ENCODE measurements at places on chromosomes 7 and 10.
A peak's percentile ranks its signal among the peaks of the same experiment; 100 is the strongest.

GRCh38 chr10:95697429-95697828 is 3.7 kb upstream of the TCTN3 start:
- DNase-seq, result no peak

DNA sequence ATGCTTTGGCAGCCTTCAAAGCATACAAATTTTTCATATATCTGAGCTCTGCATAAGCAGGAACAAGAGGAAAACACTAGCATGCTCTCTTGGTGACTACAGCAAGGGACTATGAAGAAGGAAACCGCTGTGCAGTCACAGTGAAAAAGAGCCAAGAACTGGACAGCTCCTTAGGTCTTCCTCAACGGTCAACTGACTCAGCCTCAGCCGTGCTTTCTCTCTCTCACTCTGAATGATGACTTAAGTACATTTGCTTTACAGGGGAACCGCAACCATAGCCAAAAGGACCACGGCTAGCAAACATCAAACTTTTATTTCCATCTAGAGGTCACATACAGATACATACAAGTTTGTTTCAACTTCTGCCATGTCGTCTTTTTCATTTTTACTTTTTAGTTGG is 69.9 kb downstream of the HYCC1 start:
- no peak for DNase-seq

DNA sequence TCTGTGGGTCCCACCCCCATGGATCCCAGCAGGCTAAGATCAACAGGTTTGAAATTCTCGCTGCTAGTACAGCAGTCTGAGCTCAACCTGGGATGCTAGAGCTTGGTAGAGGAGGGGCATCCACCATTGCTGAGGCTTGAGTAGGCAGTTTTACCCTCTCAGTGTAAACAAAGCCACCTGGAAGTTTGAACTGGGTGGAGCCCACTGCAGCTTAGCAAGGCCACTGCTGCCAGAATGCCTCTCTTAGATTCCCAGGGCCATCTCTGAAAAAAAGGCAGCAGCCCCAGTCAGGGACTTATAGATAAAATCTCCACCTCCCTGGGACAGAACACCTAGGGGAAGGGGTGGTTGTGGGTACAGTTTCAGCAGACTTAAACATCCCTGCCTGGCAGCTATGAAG is 190.0 kb upstream of the CACNA2D1 start:
- no peak for DNase-seq

DNA sequence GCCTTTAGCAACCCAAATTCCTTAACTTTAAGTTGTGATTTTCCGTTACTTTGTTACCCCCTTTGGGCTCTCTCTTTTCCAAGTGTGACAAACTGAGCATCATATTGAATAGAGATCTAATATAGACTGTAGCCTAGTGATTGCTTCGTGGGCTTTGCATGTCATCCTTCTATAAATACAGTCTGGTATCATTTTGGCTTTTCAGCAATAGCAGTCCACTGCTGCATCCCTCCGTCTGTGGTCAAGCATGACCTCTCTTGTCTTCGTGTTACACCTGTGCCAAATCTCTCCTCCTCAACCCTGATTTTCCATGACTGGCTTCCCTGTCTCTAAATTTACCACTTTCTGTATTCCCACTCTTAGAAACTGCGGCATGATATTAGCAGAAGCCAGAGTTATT is 53.8 kb upstream of the AGK start:
- no peak for DNase-seq

- no peak for DNase-seq
Observed at GRCh38 chr10:29032169-29032568, 256.7 kb upstream of the LYZL1 start.

- no peak for DNase-seq
Observed at GRCh38 chr10:132855889-132856288, 69.9 kb upstream of the NKX6-2 start.

DNA sequence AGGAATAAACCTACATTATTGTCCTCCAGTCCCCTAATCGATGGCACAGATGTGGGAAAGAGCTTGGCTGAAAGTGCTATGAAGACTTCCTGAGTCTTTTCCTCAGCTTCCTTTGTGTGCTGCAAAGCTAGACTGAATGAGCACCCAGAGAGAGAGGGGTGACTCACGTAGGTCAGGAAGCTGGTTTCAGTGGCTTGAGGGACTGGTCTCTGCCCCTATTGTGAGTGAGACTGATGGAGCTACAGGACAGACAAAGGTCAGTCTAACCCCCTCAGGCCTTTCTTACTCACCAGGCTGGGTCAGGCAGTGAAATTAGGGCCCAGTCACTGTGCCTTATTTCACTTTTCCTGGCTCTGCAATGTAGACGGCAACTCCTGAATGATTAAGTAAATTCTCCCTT is 171.1 kb upstream of the GRB10 start:
- DNase-seq, result peak; percentile 37

GRCh38 chr10:5977471-5978229 is at the start of gene IL15RA:
Gene IL15RA (minus strand): TSS chr10:5977543. CDS start chr10:5977492, 51 bp downstream.
- DNase-seq, result peak; percentile 71

GRCh38 chr7:73735528-73735905 is 3.1 kb downstream of the ABHD11 start:
- DNase-seq, result no peak

- DNase-seq, result no peak
Observed at GRCh38 chr10:8956400-8956799, 901.9 kb downstream of the GATA3 start.

- DNase-seq, result no peak
Observed at GRCh38 chr10:17831896-17832295, 22.7 kb downstream of the MRC1 start.

DNA sequence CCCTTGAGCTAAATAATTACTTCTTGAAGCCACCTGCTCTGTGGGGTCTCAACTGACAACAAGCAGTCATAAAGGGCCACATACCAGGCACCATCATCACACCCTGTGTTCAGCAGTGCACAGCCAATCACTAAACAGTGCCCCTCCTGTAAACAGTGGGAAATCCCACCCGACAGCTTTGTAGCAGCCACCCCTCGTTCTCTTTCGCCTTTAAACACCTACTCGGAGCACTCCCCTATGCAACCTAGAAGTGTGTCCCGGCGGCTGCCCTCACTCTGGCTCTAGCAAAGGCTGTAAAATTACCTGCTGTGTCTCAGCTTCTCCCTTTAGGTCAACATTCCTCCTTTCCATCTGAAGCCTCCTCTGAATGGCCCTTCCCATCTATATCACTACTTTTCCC is 111.9 kb downstream of the TCERG1L start:
- DNase-seq, result no peak

DNA sequence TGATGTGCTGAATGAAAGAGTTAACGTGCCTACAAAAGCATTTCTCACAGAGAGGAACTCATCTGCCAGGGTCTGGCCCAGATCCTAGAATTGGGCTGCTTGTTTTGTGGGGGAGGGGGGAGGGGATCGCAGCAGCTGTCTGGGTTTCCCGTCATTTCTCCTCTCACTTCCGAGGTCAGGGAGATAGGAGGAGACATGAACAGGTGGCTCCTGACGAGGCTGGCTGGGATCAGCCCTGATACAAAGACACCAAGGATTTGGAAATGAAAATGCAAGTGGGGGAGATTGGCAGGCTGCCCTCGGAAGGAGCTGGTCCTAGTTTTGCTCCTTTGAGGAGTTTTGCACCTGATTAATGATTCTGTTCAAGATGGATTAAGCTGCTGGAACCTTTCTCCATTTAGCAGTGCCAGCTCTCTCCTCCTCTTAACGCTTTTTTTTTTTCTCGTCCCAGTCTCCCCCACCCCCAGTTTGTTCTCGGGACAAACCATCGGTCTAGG is 86.8 kb upstream of the KMT2C start:
- no peak for DNase-seq

- DNase-seq, result no peak
Observed at GRCh38 chr10:44013981-44014380, 365.3 kb upstream of the ZNF32 start.

DNA sequence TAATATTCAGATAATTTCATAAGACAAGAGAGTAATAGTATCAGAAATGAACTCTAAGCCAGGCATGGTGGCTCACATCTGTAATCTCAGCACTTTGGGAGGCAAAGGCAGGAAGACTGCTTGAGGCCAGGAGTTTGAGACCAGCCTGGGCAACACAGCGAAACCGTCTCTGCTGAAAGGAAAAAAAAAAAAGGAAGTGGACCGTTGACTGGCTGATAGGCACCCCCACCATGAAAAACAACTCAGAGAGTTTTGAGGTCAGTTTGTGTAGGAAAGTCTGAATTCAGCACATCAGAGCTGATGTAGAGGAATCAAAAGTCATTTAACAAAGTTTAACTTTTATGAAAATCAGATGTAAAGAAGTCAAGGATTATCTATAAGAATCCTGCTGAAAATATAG is 63.2 kb upstream of the AMPH start:
- no peak for DNase-seq

GRCh38 chr10:45249978-45250693 is 65.3 kb downstream of the OR13A1 start:
- peak; percentile 69 for DNase-seq

DNA sequence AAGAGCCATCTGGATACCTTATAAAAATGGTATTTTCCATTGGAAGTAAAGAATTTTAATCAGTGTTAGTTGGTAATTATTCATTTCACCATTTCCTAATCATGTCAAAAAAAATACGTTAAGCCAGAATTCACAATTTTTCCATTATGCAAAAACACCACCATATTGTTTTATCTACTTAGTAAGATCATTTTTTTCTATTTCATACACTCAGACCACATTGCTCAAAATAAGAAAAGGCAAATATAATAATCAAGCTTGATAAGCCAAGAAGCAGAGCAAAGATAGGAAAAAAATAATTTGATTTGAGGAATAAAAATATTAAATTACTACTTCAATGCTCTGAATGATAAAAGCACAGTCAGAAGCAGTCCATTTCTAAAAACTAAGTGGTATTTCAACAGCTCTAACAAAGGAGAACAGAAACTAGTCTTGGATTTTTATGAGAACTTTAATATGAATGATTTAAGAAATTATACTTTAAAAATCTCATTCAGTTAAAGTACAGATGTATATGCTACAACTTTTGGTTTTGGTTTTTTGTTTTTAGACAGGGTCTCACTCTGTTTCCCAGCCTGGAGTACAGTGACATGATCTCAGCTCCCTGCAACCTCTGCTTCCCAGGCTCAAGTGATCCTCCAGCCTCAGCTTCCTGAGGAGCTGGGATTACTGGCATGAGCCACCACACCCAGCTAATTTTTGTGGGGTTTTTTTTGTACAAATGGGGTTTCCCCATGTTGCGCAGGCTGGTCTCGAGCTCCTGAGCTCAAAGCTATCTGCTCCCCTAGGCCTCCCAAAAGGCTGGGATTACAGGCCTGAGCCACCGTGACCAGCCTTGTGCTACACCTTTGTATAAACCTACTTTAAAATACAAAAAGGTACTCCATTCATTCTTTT is 46.6 kb downstream of the LRRN3 start:
- peak; percentile 45 for DNase-seq

GRCh38 chr7:158662610-158663427 is 41.8 kb downstream of the NCAPG2 start:
- DNase-seq, result no peak

GRCh38 chr7:74029089-74029785 is 1.3 kb downstream of the ELN start:
- no peak for DNase-seq

GRCh38 chr10:99908512-99908911 is 101.2 kb downstream of the DNMBP start:
- DNase-seq, result no peak

DNA sequence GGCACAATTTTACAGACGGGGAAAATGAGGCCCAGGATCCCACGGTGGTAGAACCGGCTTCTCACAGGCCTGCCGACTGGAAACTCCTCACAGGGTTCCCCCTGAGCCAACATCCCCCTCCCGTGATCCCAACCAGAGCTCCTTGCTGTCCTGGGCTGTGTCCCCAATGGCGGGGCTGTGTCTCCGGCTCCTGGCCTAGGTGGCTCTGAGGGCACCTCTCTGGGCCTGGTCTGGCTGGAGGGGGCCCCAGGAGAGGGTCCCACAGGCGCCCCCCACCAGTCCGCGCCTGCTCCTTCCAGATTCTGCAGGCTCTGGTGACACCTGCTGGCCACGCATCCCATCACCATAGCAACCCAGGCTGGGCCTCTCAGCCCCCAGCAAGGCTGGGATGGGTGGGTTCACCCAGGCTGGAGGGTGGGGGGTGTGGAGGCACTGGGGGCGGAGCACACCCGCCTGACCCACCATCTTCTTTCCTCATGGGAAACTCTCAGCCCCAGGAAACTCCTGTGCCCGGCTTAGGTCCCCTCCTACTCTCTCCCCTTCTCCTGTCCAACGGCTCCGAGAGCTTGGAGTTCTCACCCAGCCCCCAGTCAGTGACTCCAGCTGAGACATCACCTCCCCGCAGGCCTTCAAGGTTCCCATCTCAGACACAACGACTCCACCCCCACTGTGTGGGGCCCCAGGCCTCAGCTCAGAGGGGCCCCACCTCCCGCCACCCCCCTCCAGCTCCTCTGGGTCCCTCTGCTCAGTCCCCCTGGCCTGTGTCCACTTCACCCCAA is 27.1 kb upstream of the TNRC18 start:
- peak; percentile 87 for DNase-seq

DNA sequence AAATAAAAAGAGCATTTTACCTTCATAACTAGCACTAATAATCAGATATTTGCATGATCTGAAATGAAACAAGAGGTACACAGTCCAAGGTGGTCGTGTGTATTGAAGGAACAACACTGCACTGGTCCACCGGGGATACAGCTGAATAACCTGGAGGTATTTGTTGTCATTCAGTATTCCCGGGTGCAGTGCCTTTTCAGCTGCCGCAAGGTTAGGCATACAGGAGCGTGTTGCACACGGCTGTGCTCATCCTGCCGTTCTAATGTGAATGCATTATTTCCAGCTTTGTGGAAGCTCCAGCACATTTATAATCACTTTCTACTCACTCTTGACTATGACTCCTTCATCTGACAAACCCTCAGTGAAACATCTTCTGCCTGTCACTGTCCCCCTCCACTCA is 377.8 kb downstream of the GFRA1 start:
- DNase-seq, result no peak

DNA sequence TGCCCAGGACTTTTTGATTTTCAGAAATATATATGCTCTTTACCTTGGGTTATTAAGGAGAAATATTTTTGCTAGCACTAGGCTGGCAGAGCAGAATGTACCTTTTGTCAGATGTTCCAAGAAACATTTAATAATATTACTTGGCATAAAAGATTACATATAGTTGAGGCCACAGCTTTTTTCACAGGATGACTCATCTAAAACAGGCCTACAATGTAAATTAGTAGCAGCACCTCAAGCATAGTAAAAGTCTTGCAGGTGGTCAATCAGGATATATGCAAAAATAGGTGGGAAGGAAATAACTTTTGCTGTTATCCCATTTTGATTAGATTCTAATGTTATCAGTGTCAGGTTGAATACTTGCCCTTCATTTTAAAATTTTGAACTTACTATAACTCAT is 14.9 kb upstream of the ITGB1 start:
- no peak for DNase-seq

- DNase-seq, result no peak
Observed at GRCh38 chr7:41170466-41170865, 532.4 kb downstream of the INHBA start.

- DNase-seq, result no peak
Observed at GRCh38 chr7:92588561-92588960, 1.6 kb downstream of the FAM133B start.

DNA sequence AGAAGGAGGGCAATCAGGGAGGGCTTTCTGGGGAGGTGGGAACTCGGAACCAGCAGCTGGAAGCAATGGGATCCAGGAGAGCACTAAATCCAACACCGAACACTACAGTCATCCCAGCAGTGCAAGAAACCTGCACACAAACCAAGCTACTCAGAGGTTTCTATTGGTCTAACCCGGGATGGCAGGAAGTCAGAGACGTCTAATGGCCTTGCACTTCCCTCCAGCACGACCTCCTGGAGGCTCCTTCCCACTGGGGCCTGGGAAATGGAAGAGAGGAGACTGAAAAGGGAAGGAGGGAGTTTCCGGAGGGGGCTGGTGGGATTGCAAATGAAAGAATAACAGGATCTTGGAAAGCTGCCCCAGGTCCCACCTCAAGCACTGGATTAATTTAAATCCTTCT is 56.3 kb downstream of the TEX36 start:
- DNase-seq, result no peak
